ENCODE measurements at places on chromosomes 2 and 18.

DNA sequence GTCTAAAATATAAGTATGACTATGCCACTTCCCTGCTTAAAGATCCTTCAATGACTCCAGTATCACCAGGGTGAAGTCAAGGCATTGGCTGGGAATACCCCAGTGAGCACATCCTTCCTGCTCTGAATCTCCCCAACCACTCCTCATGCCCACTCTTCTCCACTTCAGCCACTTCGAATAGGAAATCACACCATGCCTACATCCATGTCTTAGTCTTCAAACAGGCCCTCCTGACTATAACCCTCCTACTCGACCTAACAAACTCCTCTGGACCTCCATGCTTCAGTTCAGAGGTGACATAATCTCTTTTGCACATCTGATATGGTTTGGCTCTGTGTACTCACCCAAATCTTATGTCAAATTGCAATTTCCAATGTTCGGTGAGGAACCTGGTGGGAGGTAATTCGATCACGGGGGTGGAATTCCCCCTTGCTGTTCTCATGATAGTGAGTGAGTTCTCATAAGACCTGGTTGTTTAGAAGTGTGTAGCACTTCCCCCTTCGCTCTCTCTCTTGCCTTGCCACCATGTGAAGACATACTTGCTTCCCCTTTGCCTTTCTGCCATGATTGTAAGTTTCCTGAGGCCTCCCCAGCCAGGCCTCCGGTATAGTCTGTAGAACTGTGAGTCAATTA, 87.8 kb upstream of the TFCP2L1 start:
- no peak for DNase-seq

GRCh38 chr2:9883897-9884296, 40.6 kb downstream of the TAF1B start:
- DNase-seq, result no peak

- DNase-seq, result no peak
These were observed at the start of gene LIMS2 for GRCh38 chr2:127675331-127676261. Gene LIMS2 (minus strand): TSS chr2:127675530. CDS start chr2:127675024, 506 bp downstream.

GRCh38 chr2:27771202-27771547, 344 bp upstream of the MRPL33 start:
- DNase-seq, result no peak

GRCh38 chr2:119366161-119366648, 429 bp downstream of the C2orf76 start:
- no peak for DNase-seq

- DNase-seq, result no peak
These were observed 699 bp upstream of the RAPGEF4 start for GRCh38 chr2:172734711-172735581.

- no peak for DNase-seq
These were observed 69.2 kb upstream of the EDAR start for GRCh38 chr2:109058191-109058632.

DNA sequence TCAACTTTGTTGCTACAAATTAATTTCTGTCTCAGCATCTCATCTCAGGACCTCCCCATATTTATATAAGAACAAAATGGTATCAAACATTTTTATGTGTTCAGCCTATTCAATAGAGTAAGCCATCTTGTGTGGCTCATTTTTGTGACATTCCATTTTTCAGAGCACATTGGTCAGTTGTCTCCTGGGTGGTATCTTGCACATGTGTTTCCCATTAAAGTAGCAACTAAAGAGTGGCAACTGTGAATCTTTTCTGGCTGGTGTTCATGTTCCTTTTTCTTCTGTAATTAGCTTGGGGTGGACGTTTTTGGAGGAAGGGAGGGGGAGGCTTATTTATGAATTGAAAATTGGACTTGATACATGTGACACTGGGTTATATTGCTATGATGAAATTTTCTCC, 45.4 kb upstream of the EFEMP1 start:
- DNase-seq, result no peak

GRCh38 chr2:101176803-101177202, 25.6 kb upstream of the TBC1D8 start:
- no peak for DNase-seq

GRCh38 chr2:218271865-218272530, 1.7 kb downstream of the PNKD start:
- no peak for DNase-seq

DNA sequence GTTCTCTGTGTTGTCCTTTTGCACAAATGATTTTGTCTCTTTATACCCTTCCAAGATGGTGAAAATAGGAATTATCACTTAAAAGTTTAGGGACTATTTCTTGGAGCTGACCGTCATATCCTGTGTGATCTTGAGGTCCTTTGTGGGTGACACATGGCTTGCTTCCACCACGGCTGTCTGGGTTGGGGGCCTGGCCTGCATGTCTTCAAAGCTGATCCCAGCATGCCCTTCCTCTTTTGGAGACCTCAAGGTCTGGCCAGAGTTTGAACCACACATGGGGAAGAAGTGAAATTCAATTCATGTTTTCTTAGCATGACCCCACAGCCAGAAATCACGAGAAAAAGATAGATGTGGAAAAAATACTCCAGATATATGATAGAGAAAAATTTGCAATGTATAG, 14.0 kb downstream of the SFTPB start:
- no peak for DNase-seq

GRCh38 chr2:223854741-223855140, 17.4 kb upstream of the AP1S3 start:
- no peak for DNase-seq

GRCh38 chr2:60490441-60490840, 63.0 kb downstream of the BCL11A start:
- DNase-seq, result no peak

GRCh38 chr18:48049757-48050156, 119.3 kb upstream of the SMAD2 start:
- no peak for DNase-seq

DNA sequence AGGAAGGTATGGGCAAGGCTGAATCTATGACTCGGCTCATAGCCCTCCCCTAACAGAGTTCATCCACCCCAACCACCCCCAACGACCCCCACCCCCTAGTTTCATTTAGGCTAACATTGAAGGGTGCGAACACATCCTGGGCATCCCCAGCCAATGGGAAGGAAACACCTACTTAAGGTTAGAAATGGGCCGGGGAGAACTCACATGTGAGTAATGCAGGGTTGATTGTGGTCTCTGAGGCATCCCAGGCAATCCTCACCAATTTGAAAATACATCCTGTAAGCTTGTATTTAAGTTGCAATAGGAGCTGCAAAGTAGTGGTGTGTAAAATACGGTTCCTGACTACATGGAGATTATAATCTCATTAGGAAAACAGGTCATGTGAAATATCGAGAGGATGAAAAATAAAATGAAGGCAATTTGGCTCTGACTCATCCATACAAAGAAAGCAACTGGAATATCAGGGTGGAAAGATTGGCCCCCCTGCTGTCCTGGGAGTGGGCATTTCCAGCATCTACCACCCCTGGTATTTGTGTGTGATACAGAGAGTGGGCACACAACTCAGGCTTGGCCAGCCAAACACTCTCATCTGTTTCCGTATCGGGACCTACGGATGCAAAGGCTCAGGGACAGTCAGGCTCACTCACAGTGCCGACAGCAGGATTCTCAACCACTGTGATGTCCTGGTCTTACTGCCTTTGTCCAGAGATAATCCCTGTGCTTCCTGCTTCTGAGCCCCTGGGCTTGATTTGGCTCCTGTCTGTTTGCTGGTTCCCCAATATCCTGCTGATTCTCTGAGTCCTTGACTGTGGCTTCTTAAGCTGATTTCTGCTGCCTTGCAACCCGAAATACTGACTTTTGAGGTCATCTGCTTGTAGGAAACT, 90.0 kb upstream of the NCKAP5 start:
- DNase-seq, result no peak

DNA sequence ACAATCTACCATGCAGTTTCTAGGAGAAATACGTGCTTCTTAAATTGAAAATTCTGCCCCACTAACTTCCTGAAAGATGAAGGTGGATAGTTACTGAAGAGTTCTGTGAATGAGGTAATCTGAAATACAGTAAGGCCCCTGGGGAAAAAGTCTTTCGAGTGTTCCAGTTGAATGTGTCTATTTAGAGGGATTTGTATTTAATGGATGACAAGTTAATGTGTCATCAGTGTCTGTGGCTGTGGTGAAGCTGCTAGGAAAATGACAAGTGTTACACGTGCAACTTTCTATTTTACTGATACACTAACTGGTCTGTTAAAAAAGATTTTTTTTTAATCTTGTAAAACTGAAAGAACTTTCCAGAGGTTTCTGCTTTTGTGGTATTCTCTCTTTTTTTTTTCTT, 384.6 kb downstream of the STK39 start:
- DNase-seq, result no peak

DNA sequence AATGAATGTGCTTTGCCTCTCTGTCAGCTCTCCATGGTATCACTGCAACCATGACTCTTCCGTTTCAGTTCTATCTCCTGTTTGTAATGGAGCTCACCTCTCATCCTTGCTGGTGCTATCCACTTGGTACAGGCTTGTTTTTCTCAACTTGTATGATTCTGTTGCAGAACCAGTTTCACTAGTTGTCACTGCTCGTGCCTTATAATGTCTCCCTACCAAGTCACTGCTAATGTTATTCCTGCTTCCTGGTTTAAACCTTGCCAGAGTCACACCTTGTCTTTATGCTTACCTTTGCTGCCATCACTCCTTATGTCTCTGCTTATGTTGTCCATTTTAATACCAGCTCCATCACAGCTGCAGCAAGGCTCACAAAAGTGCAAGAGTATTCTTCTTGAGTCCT, 1191.0 kb upstream of the LRRTM1 start:
- DNase-seq, result no peak

DNA sequence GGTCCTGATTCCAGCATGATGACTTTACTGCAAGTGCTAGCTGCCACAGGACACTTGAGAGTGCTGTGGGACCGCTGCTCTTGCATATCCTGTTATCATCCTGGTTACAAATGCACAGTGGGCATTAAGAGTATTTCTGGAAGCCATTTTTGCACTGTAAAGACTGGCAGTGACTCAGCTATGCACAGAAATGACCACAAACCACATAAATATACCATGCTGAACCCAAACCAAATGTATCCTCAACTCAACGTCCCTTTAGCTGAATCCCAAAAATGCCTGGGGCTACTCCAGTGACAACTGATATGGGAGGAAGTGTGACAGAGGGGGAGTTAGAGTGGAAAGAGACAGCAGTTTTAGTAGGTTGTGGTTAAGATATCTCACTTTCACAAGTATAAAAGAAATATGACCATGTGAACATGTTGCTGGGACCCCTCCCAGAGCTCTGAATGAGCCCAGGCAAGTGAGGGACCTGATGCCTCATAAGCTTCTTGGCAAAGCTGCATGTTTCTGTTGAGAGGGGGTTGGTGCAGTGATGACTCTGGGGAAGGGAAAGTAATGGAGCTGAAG, 37.3 kb downstream of the RHBDD1 start:
- no peak for DNase-seq

DNA sequence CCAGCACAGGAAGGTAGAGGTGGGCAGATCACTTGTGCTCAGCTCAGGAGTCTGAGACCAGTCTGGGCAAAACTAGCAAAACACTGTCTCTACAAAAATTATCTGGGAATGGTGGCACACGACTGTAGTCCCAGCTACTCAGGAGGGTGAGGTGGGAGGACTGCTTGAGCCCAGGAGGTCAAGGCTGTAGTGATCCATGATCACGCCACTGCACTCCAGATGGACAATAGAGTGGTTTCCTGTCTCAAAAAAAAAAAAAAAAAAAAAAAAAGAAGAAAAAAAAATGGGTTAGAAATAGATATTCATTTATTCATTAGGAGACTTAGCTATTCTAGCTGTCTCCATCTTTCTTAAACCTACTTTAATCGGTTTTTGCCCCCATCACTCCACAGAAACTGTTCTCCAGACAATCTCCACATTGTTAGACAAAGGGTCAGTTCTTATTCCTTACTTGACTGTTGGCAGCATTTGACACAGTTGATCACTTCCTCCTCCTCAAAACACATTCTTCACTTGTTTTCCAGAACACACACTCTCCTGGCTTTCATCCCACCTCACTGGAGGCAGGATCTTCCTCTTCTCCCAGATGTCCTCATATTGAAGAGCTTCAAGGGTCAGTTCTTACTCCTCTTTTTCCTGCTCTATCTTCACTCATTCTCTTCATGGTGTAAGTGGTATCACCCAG, 103.1 kb downstream of the DTNB start:
- DNase-seq, result no peak

DNA sequence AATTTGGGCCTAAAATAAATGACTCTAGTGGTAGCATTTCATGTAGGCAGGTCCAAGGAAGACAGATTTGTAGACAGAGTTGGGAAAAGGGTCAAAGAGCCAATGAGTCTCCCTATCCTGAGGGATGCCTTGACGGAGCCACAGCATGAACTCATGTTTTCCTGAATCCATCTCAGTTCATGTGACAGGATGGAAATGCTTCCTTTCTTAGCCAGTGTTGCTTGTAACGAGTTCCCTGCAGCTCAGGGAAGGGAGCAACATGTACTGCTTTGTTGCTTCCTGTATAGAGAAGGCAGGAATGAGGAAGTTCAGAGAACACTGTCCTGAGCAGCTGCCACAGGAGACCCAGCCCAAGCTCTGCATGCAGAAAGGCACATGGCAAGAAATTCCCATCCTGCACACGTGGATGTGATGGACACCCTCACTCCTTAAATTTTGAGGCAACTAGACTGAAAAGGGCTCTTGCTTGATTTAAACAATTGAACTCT, 27.9 kb downstream of the TMEM17 start:
- no peak for DNase-seq

DNA sequence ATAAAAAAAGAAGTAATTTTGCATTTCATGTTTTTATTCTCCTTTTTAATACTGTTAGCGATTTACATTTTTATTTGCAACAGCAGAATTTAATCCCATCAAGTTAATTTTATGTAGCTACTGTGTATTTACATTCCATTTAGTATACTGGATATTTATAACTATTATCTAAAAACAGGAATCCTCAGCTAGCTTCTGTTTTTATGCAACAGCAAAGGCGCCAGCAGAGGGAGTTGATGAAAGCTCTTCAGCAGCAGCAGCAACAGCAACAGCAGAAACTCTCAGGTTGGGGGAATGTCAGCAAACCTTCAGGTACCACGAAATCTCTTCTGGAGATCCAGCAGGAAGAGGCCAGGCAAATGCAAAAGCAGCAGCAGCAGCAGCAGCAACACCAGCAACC, 26.2 kb upstream of the SNORC start:
- DNase-seq, result no peak

GRCh38 chr18:78635093-78635800, 344.4 kb upstream of the SALL3 start:
- no peak for DNase-seq

- DNase-seq, result no peak
These were observed 64.7 kb upstream of the MGAT5 start for GRCh38 chr2:134189009-134189720.

DNA sequence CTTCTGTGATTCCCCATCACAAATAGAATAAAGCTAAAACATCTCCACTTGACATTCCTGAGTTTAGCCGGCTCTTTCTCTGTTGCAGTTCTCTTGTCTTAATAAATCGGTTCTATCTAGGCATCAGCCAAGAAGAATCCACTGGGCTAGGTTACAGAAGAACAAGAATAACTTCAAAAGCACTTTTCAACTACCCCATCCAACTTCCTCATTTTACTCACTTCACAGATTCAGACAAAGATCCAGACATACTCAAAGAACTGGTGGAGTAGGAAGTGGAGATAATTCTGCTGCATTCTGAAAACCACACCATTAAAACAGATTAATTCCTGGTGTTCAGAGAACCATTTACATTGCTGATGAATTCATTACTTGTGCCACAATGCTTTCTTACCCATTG, 9.6 kb upstream of the ALPK2 start:
- no peak for DNase-seq

GRCh38 chr2:10752236-10752635, 30.8 kb downstream of the ATP6V1C2 start:
- DNase-seq, result no peak

GRCh38 chr18:57275111-57275510, 77.2 kb upstream of the ST8SIA3 start:
- no peak for DNase-seq
